ENCODE measurements at places on chromosomes 4 and X.

GRCh38 chr4:797066-797465 is 28.9 kb downstream of the CPLX1 start:
- no peak for DNase-seq

- DNase-seq, result no peak
These were observed 126.0 kb downstream of the F11 start for GRCh38 chr4:186392017-186392416.

GRCh38 chr4:67201334-67201733 is 344.0 kb downstream of the CENPC start:
- no peak for DNase-seq

DNA sequence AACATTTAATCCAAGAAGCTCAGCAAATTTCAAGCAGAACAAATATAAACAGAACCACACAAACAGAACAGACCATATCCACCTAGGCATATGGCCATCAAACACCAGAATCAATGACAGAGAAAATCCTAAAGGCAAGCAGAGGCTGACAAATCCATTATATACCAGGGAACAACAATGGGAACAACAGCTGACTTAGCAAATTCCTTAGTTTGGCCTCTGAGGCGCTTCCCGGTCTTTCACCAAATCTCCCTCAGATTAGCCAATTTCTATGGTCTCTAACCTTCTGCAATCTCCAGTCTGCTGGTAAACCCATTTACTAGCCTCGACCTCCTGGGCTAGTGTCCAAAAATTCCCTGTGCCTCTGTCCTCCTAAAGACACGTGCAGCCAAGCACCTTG is 59.2 kb downstream of the GPR143 start:
- no peak for DNase-seq

- no peak for DNase-seq
These were observed 19.5 kb upstream of the FGF2 start for GRCh38 chr4:122806981-122807679.

DNA sequence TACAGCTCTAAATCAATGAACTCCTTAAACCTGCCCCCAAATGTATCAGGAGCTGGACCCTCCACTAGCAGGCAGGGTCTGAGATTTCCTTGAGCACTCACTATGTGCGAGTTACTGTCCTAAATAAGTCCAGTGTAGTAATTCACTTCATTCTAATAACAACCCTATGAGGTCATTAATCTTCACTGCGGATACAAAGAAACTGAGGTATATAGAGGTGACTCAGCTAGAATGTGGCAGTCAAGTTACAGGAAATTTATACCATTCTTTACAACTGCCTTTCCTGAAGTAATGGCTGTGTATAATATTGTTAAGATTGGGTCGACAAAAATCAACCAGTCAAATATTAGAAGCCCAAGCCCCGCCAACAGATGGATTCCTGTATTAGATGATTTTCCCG is 473.9 kb upstream of the FTHL17 start:
- no peak for DNase-seq

- DNase-seq, result no peak
These were observed 156.9 kb downstream of the SLIT2 start for GRCh38 chr4:20408611-20409010.

DNA sequence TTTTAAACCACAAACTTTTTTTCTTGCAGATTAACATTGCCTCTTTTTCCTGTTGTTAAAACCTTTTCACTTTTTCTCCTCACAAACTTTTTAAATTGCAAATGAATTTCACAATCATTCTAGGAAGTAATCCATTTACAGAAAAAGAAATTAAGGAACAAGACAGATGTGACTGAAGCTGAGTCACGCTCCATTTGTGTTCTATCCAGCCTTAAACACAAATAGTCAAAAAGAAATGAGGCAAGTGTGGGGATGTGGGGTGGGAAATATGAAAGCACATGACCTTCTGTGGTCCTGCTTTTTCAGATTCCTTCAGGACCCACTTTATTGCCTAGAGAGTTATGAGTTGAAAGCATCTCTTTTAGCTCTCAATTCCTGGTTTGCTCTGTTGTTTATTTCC is 197.0 kb downstream of the ADGRL3 start:
- no peak for DNase-seq

GRCh38 chr4:129167640-129168260 is 71.8 kb downstream of the C4orf33 start:
- no peak for DNase-seq

Data from stimulated activated CD4-positive, alpha-beta T cell treated with anti-CD3 and anti-CD28 coated beads, Interleukin-2, amount 100 ng/mL, for 48 hours (primary cell).